Posterior vena cava (tissue), 2 donors: ENCODE measurements at places on chromosomes 5 and 9. TPM values are rescaled to one million over a fixed set of nuclear protein-coding genes. Genes with fewer than 3 reads are reported as not detected.

Gene TXNDC8
- not detected for total RNA-seq

Gene ENC1
- 12.4 TPM for total RNA-seq

Gene PHF19
- total RNA-seq: 30.8 TPM

Gene ZNF366
- 5.1 TPM for total RNA-seq

Gene LCN12
- total RNA-seq: 0.62 TPM

Gene SURF1
- 30.2 TPM for total RNA-seq

Gene PTGR1
- 30.9 TPM for total RNA-seq

Gene IGFBPL1
- total RNA-seq: 2.7 TPM

Gene NR4A3
- total RNA-seq: 37.4 TPM

Gene JAK2
- total RNA-seq: 67.2 TPM

Gene LRSAM1
- 16.9 TPM for total RNA-seq

Gene PDE8B
- 15.1 TPM for total RNA-seq

Gene NR2F1-AS1
- 25.6 TPM for total RNA-seq

Gene CTXN3
- total RNA-seq: not detected

Gene LRRC14B
- total RNA-seq: not detected

Gene KIAA0825
- 4.7 TPM for total RNA-seq

Gene PCDHA3
- total RNA-seq: 0.23 TPM

Gene SRD5A1
- total RNA-seq: 4.0 TPM

Gene SLC4A9
- total RNA-seq: not detected

Gene ACTBL2
- total RNA-seq: not detected

Gene COL15A1
- 126 TPM for total RNA-seq

Gene SYK
- 19.5 TPM for total RNA-seq

Gene NUTM2G
- not detected for total RNA-seq
